ENCODE measurements at places on chromosomes 12 and 14.

- no peak for DNase-seq
Observed at GRCh38 chr14:21999402-21999801, 325.8 kb upstream of the OR4E1 start.

DNA sequence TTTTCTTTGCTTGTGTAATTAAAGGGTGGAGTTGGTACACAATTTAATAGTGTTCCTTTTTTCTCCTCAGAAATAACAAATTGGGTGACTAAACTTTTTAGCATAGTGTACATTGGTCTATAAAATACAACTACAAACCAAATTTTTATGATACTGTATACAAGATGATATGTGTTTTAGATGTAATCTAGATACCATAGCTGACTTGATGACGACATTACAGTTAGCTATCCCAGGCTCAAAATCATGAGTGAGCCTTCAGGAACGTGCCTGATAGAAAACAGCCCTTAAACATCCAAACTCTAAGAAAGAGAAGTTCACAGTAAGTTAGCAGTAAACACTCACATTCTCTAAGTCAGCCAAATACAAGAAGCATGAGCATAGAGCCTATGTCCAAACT is 99.0 kb upstream of the SSTR1 start:
- no peak for DNase-seq

DNA sequence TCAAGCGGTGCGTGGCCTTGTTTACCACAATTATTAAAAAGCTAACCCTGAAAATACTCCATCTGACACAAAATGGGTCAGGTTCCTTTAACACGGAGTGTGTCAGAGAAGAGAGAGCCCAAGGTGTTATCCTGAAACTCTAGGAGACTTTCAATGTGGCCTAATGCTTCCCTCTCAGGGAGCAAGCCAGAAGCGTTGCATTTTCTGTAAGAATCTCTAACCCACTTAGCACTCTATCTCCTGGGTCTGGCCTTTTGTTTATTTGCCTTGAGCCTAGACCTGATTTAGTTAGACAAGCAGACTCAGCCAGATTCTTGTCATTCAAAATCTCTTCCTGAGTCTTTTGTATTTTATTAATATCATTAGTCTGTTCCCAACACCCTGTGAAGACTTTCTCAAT is 184.0 kb upstream of the SYT1 start:
- DNase-seq: no peak

- no peak for DNase-seq
Observed at GRCh38 chr14:105508601-105509000, 17.6 kb downstream of the TEDC1 start.

DNA sequence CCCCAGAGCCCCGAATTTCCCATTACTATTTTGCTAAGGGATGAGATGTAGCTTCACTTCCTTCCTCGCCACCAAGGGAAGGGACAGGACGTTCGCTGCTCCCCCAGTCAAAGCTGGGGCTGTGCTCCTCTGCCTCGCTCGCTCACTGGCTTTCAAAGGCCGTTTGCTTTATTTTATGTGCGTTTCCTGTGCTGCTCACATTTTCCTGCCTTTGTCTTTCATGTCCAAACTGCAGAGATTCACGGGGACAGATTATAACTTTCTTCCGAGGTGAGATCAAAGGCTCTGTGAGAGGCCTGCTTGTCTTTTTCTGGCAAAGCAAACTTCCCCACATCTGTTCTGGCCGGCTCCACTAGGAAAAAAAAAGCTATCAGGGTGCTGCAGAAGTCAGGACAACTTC is 76.0 kb upstream of the FZD10 start:
- DNase-seq: no peak

GRCh38 chr14:53193193-53193592 is 40.1 kb upstream of the DDHD1 start:
- DNase-seq: no peak

DNA sequence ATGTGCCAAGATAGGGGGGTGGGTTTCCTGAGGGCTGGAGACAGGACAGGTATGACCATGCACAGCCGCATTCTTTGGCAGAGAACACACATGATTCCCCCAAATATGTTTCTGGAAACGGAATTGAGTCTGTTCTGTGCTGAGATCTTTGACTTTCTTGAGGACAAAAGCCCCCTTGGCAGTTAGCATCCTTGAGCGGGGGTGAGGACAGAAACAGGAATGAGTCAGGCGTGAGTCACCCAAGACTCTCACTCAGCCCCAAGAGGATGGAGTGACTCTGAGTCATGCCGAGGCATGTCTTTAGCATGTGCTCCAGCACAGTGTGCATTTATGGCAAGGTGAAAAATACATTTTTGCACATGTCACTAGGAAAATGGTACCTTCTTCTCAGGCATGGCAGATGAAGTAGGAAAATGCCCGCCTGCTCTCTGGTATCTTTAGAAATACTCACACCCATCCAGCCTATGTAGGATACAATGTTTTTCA is 52.1 kb downstream of the DAD1 start:
- DNase-seq: peak; percentile 56

DNA sequence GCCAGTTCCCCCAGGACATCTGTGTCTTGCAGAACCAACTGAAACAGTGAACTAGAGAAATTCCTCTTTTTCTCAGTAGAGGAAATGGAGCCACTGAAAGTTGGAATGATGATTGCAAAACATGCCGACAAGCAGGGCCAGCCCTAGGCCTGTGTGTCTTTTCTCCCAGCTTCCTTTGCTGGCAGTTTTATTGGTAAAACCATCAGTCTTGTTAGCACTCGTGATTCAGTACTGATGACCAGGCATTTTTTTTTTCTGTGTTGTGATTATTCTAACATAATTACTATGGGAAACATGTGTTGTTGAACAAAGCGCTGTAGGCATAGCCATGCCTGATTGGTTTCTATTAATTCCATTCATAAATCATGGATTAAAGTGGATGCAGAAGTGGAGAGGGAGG is 620.7 kb downstream of the AACS start:
- DNase-seq: no peak

DNA sequence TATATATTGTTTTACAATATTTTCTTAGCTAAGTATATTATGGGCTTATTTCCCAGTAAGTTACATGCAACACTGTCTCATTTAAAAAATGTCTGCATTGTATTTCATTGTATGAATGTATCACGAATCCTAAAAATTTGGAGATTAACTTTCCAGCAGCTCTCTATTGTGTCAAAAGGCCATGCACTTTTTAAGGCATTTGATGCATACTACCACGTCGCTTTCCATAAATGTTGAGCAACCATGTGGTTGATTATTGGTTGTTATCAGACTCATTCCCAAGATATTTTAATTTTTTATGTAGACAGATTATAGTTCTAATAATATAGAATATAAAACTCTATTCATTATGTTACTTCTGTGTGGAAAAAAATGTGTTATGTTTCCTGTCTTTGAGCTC is 79.9 kb downstream of the SMOC1 start:
- DNase-seq: no peak

- DNase-seq: no peak
Observed at GRCh38 chr14:89425931-89426330, 8.9 kb upstream of the FOXN3 start.

- DNase-seq: no peak
Observed at GRCh38 chr14:100442498-100443490, 119.7 kb downstream of the SLC25A47 start.

DNA sequence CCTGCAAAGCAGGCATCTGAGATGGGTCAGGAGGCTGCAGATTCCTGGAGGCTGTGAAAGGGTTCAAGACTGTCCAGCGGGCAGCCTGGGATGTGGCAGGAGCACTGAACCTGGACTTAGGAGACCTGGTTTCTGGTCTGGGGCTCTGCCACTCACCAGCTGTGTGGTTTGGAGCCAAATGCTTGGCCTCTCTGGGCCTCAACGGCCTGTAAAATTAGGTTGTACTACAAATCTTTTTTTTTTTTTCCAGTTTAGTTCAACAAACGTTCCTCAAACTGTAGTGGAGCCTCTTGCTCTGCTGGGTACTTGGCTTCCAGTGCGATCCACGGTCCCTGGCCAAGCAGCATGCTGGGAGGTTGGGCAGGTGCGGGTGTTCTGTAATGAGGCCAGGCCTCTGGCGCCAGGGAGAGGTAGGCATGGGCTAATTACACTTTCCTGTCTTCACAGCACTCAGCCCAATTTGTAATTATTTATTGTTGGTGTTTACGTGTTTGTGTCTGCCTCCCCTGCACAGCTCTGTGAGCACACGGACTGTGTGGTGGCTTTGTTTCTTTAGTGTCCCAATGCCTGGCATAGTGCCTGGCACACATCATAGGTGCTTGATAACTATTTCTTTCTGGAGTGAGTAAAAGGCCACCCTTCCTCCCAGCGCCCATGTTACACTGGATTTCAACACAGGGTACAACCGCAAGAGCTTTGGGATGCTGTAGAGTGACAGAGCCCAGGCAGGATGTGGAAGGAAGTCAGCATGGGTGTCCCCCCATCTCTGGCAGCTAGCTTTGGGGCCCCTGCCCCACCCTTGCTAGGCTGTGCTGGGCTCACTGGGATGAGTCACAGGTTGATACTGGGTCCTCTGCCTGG is 5.8 kb upstream of the KRT80 start:
- DNase-seq: no peak

DNA sequence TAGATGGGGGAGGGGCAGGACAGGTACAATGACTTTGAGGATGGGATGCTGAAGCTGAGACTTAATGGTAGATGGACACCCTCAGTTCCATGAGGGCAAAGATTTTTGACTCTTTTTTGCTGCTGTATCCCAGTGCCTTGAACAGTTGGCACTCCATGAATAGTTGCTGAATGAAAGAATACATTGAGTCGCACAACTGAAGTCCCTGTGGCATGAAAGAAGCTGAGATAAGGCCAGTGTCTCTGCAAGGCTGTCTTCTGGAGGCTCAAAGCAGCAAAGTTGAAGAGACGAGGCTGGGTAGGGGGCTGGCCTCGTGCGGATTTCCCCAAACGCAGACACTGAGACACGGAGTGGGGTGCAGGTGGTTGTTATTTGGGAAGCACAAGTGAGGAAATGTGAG is 179.3 kb downstream of the ADCK1 start:
- no peak for DNase-seq

GRCh38 chr14:24130717-24131548 is 474 bp downstream of the FITM1 start:
- DNase-seq: no peak

- DNase-seq: no peak
Observed at GRCh38 chr12:79327465-79327864, 363.3 kb downstream of the PAWR start.

- DNase-seq: no peak
Observed at GRCh38 chr12:116600959-116601918, 42.1 kb downstream of the MAP1LC3B2 start.

DNA sequence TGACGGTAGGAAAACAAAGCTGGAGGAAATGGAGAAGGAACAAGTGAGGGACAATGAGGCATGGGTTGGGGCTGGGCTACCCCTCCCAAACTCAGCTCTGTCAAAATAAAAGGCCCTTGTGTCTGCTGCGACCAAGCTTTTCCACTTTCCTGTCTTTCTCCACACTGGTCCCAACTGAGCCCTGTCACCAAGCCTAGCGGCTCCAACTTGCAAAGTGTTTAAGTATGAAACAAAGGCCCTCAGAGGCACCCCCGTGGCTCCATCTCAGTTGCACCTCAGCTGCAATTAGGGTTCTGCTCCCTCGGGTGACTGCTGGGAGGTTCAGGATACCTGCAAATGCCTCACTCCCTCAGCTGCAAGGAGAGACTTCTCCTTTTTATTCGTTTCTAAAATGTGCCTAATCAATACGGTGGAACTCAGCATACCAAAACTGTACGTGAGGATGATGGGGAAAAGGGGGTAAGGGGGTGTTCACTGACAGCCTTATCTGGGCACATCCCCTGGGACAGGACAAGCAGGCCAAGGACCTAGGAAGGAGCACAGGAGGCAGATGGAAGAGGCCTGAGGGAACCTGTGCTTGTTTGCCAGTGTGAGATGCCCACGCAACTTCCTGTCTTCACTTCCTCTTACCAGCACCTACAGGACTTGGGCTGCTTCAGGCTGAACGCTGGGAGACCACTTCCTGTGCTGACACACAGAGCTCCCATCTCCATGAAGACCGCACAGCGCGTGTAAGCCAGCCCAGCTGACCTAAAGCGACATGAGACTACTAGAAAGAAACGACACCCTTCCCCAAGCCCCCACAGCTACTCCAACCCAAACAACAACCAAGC is 8.9 kb downstream of the VAMP1 start:
- DNase-seq: peak; percentile 45

DNA sequence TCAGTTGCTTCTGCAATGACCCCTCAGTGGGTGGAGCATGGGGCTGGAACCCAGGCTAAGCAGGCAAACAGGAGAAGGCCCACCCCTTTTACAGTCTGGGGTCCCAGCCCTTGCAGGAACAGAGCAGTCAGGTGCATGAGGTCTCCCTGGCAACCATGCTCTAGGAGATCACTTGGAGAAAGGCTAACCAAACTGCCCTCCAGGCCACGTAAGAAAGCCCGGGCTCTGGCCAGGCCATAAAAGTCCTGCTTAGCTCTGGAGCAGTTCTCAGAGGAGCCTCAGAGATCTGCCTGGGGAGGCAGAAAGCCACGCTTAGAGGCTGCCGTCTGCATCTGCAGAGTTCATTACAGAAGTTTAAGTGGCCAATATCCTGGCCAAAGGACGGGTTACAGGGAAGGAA is 15.0 kb upstream of the TC2N start:
- no peak for DNase-seq

DNA sequence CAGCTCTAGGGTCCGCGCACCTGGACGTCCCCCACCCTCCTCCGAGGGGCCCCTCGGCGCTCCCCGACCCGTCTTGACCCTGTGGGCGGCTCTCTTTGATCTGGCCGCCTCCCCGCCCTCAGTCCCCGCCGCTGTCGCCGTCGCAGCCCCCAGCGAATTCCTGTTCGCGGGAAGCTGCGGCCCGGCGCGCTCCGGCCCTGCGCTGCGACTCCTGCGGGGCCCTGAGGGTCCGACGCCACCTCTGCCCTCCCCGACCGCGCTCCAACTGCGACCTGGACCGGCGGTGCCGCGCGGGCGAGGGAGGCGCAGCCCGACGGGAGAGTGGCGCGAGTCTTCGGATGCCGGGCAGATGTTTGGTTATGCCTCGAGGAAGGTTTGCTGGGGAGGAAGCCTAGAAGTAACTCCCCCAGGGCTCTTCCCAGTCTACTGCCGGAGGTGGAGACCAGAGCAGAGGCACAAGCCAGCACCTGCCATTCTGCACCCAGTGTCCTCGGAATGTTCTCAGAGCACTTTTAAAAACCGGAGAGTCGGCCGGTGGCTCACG is 440 bp upstream of the ISM2 start:
- DNase-seq: no peak

Data from stimulated activated CD4-positive, alpha-beta T cell treated with anti-CD3 and anti-CD28 coated beads, Interleukin-15, amount 100 ng/mL, for 1 hour (primary cell).